Activated CD8-positive, alpha-beta memory T cell treated with anti-CD3 and anti-CD28 coated beads for 24 hours (primary cell): ENCODE measurements at places on chromosomes 5 and 9.

DNA sequence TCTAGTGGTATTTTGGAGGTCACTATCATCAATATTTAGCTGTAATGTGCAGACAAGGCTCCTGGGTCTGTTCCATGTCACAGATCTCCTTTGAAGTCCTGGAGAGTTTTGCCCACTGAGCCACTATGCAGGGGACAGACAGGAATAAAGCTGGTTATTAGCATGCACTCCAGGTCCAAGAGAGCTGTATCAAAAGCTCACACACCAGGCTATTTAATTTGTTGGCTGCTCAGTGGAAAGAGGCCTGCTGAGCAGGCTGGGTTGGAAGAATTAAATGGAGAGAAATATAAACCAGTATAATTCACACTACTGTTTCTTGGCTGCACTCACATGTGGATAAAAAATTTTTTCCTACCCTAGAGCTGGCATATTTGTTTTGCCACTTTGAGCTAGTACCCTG lies 113.8 kb upstream of the TAF11L2 start:
- DNase-seq = no peak

GRCh38 chr5:6820851-6821479 lies 107.7 kb downstream of the TENT4A start:
- DNase-seq = peak; percentile 68

DNA sequence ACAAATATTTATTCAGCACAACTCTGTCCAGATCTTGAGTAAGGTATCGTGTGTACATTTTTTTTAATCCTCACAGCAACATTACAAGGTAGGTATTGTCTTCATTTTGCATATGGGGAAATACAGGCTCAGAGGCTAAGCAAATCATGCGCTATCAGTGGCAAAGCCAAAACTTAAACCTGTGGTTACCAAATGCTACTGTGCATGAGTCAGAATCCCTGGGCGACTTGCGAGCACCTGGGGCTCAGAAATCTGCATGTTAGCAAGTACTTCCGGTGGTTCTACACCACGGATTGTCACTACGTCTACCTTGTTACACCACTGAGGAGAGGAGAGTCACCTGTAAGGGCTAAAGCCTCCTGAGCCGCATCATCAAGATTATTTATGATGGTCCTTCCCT lies 21.3 kb downstream of the C5orf58 start:
- DNase-seq = no peak

- no peak for DNase-seq
Measured at GRCh38 chr5:80739898-80740297, 85.1 kb upstream of the DHFR start.

DNA sequence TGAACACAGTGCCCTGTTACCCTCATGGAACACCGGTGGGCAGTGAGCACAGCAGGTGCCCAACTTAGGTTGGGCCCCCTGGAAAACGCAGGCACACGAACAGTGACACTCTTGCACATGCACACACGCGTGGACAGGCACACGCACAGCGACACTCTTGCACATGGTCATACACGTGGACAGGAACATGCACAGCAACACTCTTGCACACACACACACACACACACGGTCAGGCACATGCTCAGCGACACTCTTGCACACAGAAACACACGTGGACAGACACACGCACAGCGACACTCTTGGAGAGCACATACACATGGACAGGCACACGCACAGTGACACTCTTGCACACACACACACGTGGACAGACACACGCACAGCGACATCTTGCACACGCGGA lies 559.4 kb upstream of the ADAMTS16 start:
- no peak for DNase-seq

- DNase-seq = no peak
Measured at GRCh38 chr9:104960662-104961061, 32.7 kb upstream of the ABCA1 start.

GRCh38 chr5:116939641-116940040 lies 365.0 kb upstream of the SEMA6A start:
- no peak for DNase-seq

GRCh38 chr5:39270225-39270848 lies 51.0 kb upstream of the FYB1 start:
- DNase-seq = no peak

GRCh38 chr5:139051392-139051791 lies 146.8 kb downstream of the SIL1 start:
- no peak for DNase-seq

- no peak for DNase-seq
Measured at GRCh38 chr5:1909346-1909985, 26.7 kb upstream of the IRX4 start.

- no peak for DNase-seq
Measured at GRCh38 chr5:155056644-155057269, 43.2 kb downstream of the KIF4B start.

GRCh38 chr5:79990205-79990597 lies 861 bp downstream of the MTX3 start:
- no peak for DNase-seq

DNA sequence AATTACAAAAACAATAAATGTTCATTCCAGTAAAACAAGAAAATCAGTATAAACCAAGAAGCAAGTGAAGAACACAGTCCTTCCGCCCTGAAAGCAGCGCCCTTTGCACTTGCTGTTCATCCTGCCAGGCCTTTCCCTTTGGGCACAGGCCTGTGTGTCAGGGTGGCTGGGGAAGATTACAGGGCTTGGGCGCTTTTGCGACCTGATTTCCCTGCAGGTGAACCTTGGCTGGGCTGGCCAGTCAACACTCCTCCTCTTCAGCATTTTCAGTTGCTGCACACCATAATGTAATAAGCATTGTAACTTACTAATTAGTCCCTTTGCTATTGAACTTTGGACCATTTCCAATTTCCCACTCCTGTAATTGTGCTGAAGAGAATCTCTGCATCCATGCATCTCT lies 38.6 kb upstream of the TDRD7 start:
- no peak for DNase-seq

DNA sequence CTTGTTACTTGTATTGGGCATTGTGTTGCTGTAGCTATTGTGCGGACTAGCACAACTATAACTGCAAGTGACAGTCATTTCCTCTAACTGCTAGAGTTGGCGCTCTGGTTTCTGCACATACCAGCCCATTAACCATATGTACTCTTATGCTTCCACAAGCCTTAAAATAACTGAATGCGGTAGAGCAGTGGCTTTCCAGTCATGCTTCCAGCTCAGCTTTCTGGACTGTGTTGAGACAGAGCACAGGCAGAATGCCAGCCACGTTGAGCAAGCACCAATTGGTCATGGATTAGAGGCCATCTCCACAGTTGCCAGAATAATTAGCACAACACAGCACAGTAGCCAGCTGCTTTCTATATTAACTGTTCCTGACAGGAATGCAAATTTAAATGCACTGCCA lies 12.2 kb downstream of the INVS start:
- DNase-seq = no peak

- DNase-seq = no peak
Measured at GRCh38 chr9:95078939-95079338, 238.6 kb downstream of the FANCC start.

DNA sequence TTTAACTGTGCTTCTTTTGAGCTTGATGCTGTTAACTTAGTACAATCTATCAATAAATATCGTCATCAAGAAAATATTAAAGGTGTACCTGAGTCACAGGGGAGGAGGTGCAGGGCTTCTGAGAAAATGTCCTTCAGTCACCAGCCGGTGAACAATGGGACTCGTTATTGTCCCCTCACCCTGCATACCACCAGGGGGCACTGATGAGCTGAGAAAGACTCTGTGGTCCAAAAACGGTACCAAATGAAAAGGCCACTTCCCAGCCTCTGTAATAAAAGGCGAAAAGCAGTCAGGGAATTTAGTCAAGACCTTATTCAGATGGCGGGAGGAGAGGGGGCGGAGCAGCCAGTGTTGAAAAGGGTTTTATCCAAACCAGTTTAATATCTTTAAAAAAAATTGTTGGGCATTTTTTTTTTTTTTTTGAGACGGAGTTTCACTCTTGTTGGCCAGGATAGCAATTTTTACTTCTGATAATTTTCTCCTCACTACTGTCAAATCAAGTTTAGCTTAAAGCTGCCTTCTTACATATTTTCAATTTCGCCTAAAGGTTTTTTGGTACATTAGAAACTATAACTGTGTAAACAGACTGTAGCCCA lies 271.9 kb upstream of the ADAMTS16 start:
- no peak for DNase-seq

DNA sequence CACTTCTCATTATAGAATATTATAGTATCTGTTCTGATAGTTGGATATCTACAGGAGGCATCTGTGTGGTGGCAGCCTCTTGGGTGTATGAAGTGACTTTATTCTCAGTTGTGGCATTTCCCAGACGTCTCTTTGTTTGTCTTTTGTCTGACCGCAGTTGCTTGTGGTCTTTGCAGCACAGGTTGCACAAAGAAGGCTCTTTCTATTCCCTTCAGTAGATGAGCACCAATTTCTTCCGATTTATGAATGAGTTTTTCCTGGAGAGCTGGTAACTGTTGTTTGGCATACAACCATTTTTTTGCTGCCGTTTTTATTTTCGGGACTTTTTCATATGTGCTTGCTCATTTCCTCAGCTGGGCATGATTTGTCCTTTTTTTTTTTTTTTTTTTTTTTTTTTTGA lies 56.4 kb upstream of the MYO10 start:
- DNase-seq = no peak

- no peak for DNase-seq
Measured at GRCh38 chr9:92760070-92760469, 4.6 kb downstream of the BICD2 start.

- DNase-seq = peak; percentile 59
Measured at GRCh38 chr5:759111-759751, 25.3 kb downstream of the ZDHHC11B start.

- DNase-seq = no peak
Measured at GRCh38 chr5:94021246-94021645, 279.8 kb upstream of the POU5F2 start.

DNA sequence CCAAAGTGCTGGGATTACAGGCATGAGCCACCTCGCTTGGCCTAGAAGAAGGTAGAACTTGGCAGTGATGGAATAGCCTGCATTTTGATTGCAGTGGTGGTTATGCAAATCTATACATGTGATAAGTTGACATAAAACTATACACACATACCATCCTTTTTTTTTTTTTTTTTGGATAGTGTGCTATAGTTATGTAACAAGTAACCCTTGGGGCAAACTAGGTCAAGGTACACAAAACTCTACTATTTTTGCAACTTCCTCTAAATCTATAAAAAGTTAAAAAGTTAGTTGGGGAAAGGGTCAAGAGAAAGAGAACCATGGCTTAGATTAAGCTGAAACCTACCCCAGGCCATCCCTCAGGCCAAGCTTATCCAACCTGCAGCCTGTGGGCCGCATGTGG lies 11.1 kb downstream of the TRIM14 start:
- DNase-seq = no peak

GRCh38 chr9:123033864-123034601 lies 566 bp downstream of the GPR21 start:
- DNase-seq = no peak

DNA sequence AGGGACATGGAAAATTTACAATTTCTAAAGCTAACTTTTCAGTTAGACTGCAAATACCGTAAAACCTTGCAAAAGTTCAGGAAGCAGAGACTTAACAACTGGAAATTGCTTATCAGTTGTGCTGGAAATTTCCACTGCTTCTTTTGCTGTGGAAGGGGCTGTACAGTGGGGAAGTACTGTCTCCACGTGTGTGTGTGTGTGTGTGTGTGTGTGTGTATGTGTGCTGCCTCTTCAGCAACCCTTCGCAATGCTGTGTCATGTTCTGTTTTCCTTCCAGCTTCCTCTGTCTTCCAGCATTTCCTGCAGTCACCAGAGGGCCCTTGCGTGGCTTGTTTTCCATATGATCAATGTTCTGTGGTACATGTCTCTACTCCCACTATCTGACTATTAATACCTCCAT lies 87.5 kb upstream of the RANBP3L start:
- no peak for DNase-seq

- DNase-seq = no peak
Measured at GRCh38 chr9:73152953-73153352, 1.3 kb downstream of the ANXA1 start.

GRCh38 chr5:109959652-109960051 lies 269.9 kb downstream of the MAN2A1 start:
- no peak for DNase-seq

DNA sequence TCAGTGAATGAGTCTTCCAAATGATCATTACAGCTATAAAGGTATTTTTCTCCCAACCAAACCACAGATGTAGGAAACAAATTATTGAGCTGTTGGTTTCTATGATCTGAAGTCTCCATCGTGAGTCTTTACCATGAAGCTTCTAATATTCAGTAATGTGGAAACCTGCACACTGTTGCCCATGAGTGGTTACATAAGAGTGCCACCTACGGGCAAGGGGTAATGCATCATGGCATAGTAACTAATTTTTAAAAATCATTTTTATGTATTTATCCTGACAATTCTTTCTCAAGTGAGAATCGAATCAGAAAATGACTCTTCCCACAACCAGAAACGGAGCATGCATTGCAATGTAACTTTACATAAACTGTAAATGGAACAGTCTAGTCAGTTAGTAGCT lies 282.5 kb upstream of the SMARCA2 start:
- no peak for DNase-seq

GRCh38 chr5:29085142-29085541 lies 2046.8 kb upstream of the CDH9 start:
- no peak for DNase-seq

GRCh38 chr9:27426511-27427271 lies 97.4 kb upstream of the IFNK start:
- no peak for DNase-seq

DNA sequence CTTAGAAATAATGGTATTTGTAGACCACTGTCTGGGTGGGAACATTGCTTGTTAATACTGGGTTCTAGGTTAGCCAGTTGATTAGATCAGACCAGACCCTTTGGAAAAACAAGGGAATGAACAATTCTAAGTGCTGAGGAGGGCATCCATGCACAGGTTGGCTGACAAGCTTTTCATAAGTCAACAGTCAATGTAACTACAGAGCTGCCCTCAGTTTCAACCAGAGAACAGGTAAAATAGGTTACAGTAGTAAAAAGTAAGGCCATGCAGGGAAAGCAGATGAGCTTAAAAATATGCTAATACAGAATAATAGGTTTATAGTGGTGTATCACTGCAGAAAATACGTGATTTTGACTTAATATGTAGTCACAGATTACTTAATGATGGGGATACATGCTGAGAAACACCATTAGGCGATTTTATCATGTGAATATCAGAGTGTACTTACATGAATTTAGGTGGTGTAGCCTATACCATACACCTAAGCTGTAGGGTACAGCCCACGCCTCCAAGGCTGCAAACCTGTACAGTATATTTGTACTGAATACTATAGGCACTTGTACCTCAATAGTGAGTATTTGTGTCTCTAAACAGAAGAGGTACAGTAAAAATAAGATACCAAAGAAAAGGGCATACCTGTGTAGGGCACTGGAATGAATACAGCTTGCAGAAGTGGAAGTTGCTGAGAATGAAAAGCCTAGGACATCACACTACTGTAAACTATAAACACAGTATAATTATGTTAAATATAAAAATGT lies 6.1 kb upstream of the FGF18 start:
- peak; percentile 55 for DNase-seq
